ENCODE measurements at places on chromosomes 6 and 20.

- DNase-seq: no peak
Observed at GRCh38 chr20:41905199-41905598, 287.0 kb upstream of the CHD6 start.

- DNase-seq: no peak
Observed at GRCh38 chr6:25384967-25385366, 105.8 kb downstream of the CARMIL1 start.

DNA sequence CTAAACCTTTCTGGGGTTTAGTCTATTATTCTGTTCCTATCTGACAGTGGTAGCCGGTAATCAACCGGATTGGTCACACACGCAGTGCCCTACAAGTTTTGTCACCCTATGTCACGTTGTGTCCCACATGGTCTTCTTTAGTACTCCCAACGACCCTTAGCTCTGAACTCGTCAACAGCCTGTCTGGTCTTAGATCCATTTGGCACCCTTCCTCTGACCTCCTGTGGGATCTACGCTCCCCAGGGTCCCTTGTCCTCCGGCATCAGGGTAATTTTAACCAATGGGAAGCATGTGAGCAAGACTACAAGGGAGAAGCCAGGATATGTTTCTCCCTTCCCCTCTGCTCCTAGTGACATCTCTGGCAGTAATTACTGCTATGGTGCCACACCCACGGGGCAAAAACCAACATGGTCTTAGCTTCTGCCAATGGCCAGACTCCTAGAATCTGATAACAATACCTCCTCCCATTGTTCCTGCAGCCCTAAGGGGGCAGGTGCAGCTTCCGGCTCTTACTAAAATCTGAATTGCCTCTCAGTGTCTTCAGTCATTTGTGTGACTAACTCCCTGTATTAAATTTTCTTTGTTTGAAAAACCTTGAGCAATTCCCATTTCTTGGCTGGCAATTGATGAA is 56.6 kb downstream of the MAFB start:
- no peak for DNase-seq

GRCh38 chr6:130190701-130191690 is 31.8 kb downstream of the SAMD3 start:
- no peak for DNase-seq

DNA sequence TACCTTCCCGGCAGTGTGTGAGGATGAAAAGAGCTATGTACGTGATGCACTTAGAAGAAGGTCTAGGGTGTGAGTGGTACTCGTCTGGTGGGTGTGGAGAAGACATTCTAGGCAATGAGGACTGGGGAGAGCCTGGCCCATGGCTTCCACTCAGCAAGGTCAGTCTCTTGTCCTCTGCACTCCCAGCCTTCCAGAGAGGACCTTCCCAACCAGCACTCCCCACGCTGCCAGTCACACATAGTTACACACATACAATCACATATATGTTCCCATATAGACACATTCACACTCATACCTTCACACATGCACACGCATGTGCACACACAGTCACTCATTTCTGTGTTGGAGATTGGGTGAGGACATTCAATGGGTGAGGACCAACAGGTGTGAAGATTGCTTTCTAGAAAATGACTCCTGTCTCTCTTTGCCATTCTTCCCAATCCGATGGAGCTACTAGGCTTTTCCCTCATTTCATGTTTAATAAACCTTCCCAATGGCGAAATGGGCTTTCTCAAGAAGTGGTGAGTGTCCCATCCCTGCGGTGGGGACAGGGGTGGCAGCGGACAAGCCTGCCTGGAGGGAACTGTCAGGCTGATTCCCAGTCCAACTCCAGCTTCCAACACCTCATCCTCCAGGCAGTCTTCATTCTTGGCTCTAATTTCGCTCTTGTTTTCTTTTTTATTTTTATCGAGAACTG is 30.4 kb downstream of the SRSF3 start:
- DNase-seq: no peak

- DNase-seq: no peak
Observed at GRCh38 chr6:142385352-142385751, 83.5 kb downstream of the ADGRG6 start.

DNA sequence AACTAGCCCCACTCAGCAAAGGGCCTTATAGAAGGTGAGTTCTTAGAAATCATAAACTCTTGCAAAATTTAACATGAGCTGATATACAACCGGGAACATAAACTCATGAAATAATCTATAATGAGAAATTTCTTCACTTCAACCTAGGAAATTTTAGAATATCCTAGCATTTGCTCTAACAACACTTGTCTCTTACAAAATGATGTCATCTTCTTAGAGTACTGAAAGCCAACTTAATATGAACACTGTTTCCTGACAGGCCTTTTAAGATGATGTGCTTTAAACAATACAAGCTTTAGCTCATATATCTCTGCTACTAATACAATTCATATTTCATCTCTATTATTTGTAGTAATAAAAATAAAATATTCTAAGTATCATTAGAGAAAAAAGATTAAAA is 932 bp downstream of the PACRG start:
- DNase-seq: no peak
